ENCODE measurements at places on chromosomes 1 and 21.
A peak's percentile ranks its signal among the peaks of the same experiment; 100 is the strongest.

- peak; percentile 87 for DNase-seq
Measured at GRCh38 chr21:26389971-26390641, 183.0 kb downstream of the CYYR1 start.

DNA sequence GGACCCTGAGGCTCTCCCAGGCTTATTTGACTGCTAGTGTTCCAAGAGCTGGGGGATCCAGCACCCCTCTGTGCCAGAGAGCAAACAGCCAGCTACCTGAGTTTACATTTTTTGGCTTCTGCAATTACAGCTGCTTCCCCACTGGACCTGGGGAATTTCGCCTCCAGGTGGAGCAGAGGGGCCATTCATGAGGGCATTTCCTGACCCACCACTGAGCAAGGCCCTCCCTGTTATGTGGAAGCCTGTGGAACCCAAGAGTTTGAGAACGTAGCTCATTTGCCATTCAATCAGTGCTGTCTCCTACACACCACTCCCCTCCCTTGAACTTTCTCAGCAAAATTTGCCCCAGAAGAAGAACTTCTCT is 42.7 kb upstream of the TMEM51 start:
- DNase-seq, result no peak

DNA sequence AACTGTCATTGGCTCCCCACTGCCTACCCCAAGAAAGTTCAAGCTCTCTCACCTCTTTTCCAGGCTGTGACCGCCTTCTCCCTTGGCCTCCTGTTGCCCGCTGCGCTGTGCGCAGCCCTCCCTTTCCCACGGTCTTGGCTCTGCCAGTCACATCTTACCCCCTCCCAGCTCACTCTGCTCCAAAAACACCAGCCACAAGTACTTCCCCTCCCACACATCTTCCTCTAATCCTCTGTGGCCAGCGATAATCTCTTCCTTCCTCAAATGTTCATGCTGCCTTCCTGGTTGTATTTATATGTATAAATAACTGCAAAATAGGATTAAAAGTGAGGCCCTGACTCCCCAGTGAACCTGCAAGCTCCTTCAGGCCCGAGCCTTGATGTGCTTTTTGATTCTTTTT is 81.8 kb downstream of the AJAP1 start:
- no peak for DNase-seq

- DNase-seq, result peak; percentile 69
Measured at GRCh38 chr1:220527279-220527907, 543 bp upstream of the MARK1 start.

DNA sequence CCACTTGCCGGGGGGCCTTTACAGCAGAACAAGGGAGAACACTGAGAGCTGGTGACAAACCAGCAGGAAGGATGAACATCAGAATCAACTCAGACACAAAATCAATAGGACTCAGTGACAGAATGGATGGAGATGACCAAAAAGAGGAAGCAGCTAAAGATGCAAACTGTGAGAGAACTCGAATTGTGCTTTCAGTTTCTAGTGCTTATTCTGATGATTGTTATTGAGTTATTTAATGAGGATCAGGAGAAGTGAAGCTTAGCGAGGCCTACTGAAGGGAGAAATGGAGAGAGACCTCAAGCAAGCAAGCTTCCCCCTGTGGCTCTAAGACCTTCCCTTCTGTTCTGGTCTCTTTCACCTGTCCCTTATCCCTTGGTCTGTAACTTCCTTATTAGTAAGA is 30.3 kb upstream of the TMEM125 start:
- no peak for DNase-seq

DNA sequence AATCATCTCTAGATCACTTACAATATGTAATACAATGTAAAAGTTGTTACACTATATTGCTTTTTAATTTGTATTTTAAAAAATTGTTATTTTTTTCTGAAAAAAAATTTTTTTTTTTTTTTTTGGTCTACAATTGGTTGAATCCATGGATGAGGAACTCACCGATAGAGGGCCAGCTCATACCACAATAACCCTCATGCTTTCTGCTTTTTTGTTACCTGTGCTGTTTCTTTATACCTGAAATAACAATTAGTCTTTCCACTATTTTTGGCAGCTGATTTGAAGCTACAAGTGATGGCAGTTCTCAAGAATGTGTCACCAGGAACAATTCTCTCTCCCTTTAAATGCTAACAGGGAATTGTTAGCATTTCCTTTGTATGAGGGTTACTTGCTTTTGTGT is 12.0 kb downstream of the SMG7 start:
- no peak for DNase-seq

DNA sequence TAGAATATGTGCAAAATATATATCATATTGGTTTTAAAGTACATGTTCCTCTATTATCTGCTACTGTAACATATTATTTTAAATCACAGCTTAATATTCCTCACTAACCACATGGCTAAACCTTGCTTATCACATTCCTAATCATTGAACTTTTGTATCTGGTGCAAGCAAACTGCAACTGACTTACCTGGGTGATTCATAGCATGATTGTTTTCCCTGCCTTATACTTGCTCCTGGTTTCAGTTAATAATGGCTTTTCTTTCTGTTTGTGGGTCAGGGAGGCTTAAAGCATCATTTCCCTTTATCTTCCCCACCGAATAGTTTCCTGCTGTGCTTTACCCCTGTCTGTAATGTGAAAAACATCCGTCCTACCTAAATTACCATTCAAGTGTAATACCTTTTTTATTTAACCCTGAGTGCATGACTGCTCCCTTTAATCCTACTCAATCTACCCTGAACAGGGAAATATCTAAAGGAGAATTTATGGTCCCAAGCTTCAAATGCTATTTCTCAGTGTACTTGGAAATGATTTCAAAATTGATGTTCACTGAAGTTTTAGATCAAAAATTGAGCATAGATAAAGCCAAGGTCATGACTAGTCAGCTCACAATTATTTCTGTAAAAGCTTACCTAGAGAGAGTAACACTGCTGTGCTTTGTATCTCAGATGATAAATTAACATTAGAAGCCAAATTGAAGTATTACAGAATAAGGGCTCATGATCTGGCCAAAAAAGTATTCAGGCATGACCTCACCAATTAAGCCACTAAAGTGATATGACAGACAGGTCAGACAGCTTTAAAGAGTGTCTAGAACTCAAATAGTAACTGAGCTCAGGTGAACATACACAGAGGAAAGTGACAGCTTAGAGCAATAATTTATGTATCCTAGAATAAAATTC is 507.1 kb downstream of the BRINP3 start:
- DNase-seq, result no peak

GRCh38 chr1:44884746-44885145 is 41.7 kb upstream of the PTCH2 start:
- DNase-seq, result no peak

GRCh38 chr1:110540891-110541685 is 22.1 kb upstream of the KCNA10 start:
- DNase-seq, result no peak

DNA sequence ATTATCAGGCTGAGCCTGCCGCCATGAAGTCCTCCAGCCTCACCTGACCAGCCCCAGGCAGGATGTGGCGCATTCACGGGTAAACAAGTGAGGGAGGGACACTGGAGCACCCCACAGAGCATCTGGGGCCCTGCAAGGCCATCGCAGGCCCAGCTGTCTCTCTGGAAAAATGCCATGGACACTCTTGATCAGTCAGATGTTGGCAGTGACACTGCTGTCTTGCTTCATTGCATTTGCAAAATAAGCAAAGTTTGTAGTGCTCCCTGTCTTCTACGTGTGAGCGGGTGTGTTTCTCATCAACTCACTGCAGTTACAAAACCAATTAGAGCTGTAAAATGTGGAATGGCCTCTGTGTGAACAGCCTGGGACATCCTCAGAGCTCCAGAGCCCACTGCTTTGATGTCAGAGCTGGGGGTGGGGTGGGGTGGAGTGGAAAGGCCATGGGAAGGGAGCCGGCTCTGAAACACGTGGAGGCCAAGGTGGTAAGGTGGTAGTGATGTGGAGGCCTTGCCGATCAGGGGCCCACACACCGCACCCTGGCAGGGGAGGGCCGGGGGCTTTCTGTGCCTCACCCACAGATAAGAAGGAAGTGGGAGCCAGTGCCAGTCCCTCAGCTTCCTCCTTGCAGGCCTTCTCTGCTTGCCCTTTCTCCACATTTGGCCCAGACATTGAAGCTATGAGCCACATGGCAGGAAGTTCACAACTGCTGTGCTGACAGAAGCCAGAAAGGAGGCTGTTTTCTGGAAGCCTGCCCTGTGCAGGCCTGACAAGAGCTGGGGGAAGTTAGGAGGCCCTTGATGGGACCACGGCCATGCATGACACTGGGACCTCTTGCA is 254.9 kb downstream of the RHOU start:
- peak; percentile 98 for DNase-seq

DNA sequence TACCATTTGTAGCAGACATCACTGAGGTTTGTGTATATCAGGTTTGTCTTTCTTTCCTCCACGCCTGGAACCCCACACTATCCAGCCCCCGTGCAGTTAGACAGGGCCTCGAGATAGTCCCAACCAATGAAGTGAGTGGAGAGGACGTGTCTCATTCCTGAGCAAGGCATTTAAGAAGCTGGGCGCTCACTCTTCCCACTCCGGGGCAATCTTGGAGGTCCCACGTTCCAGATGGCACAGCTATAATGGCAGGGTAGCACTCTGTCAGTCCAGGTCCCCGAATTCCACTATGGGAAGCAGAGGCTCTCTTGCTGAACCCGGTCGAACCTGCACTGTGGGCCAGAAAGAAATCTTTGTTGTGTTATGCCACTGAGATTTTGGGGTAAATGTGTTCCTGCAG is 57.3 kb upstream of the CSF3R start:
- DNase-seq, result no peak

- DNase-seq, result no peak
Measured at GRCh38 chr1:230068621-230068873, 1.5 kb downstream of the GALNT2 start.

GRCh38 chr1:85984636-85985035 is 171.9 kb downstream of the COL24A1 start:
- DNase-seq, result no peak

DNA sequence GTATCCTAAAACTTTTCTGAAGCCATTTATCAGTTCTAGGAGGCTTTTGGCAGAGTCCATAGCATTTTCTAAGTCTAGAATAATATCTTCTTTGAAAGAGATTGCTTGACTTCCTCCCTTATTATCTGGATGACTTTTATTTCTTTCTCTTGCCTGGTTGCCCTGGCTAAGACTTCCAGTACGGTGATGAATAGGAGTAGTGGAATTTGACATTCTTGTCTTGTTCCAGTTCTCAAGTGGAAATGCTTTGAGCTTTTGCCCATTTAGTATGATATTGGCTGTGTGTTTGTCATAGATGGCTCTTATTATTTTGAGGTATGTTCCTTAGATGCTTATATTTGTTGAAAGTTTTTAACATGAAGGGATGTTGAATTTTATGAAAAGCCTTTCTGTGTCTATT is 1647.9 kb downstream of the PLA2G4A start:
- DNase-seq, result no peak

GRCh38 chr1:44406737-44407429 is 1.8 kb downstream of the RNF220 start:
- no peak for DNase-seq

DNA sequence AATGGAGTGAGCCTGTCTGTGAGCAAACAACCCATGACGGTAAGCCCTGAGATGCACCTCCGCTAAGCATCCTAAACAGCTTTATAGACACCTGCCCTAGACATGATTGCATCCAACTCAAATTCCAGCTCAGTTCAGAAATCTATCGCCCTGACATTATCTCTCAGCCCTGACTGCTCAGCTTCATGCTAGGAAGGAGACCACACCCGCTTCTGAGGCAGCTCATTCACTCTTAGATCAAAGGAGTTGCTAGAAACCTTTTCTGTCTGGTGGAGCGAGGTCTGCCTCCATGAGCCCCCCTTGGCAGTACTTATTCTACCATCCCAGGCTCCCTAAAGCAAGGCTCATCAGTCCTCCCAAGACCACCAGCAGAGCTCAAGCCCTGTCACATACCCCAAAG is 17.0 kb downstream of the IL10RB start:
- DNase-seq, result no peak

GRCh38 chr1:9112961-9113880 is 15.7 kb downstream of the GPR157 start:
- no peak for DNase-seq

- DNase-seq, result no peak
Measured at GRCh38 chr1:179490611-179491010, 85.1 kb downstream of the NPHS2 start.

GRCh38 chr1:86914601-86914997 is at the start of gene HS2ST1:
Gene HS2ST1 (plus strand): TSS chr1:86914635.
- no peak for DNase-seq

- DNase-seq, result no peak
Measured at GRCh38 chr1:211126622-211127021, 7.3 kb downstream of the KCNH1 start.

GRCh38 chr1:204692841-204693356 is 7.4 kb upstream of the LRRN2 start:
- DNase-seq, result no peak

DNA sequence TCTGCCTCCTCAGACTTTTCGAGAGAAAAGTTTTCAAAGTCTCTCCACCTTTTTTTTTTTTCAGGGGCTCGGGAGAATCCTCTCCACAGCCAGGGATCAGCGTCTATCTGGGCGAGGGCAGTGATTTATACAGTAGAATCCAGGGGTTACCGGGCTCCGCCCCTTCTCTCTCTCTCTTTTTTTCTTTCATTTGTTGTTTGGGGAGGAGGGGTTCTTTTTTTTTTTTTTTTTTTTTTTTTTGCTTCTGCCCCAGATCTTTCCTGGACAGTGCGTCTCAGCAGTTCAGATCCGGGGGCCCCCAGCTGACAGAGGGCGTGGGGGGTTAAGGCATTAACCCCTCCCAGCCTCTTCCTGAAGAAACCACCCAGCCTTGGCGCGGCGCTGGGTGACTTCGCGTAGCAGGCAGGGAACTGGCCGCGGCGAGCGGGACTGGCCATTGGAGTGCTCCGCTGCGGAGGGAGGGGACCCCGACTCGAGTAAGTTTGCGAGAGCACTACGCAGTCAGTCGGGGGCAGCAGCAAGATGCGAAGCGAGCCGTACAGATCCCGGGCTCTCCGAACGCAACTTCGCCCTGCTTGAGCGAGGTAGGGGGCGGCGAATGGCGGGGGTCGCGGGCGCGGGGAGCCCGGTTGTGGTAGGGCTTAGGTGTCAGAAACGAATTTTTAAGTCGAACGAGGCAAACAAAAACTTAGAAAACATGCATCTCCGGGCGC is at the start of gene S1PR1:
Gene S1PR1, plus strand, starts transcription at position 504 of the 713 bp plus-strand sequence. CDS start 1,966 bp downstream, outside the sequence.
- DNase-seq, result no peak

GRCh38 chr1:91075233-91076135 is 53.6 kb upstream of the ZNF644 start:
- DNase-seq, result no peak

All from NCI-H1694 treated with DMSO at 0.1 percent for 48 hours (cell line).